ENCODE measurements at places on chromosomes 6 and 20.
A peak's percentile ranks its signal among the peaks of the same experiment; 100 is the strongest.

DNA sequence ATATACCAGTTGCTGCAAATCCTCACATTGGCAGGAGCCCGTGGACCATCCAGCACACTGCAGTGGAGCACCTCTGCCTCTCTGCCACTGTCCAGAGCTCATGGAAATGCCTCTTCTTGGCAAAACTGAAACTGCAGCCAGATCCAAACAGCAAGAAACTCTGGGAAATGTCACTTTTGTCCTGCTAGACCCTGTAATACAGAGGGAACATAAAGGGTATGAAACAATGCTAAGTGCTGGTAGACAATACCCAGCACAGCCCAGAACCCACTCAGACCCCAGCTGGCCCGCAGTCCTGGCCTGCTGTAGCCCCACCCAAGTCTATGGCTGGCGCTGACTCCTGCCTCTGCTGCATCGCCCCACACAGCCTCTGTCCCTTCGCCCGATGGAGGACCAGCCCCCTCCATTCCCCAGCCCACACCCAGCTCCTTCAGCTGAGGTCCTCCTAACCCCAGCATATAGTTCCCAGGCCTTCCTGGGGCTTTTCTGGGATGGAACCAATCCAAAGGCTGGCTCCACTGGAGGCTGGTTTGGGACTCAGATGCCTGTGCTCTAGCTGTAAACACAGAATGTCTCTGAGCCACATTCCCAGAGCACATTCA lies 242.5 kb downstream of the LRFN2 start:
- DNase-seq, result no peak

DNA sequence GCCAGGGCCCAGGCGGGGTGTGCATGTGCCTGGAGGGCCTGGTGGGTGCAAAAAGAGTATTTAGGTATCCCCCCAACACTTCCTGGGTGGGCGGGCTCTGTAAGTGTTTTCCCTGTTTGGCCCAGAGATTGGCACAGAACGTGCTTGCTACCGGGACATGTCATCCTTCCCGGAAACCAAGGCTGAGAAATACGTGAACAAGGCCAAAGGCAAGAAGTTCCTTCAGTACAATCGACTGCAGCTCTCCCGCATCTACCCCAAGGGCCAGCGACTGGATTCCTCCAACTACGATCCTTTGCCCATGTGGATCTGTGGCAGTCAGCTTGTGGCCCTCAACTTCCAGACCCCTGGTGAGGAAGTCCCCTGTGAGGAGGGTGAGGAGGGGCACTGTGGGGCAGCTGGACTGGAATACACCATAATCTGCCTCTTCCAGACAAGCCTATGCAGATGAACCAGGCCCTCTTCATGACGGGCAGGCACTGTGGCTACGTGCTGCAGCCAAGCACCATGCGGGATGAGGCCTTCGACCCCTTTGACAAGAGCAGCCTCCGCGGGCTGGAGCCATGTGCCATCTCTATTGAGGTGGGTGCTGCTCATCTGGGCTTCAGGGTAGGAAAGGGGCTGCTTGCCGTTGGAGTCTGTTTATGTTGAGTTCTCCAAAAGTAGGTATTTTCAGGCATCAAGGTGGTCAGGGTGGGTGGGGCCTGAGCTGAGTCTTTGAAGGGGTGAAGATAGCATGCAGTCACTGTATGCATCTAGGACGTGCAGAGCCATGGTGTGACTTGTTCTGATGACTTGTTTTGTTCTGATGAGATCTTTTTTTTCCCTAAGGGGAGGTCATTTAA lies 35.2 kb downstream of the PLCG1 start:
- DNase-seq, result no peak

- no peak for DNase-seq
These were observed 83.8 kb downstream of the GJA10 start for GRCh38 chr6:89977808-89978748.

- DNase-seq, result no peak
These were observed 23.8 kb upstream of the FAM50B start for GRCh38 chr6:3825331-3825831.

DNA sequence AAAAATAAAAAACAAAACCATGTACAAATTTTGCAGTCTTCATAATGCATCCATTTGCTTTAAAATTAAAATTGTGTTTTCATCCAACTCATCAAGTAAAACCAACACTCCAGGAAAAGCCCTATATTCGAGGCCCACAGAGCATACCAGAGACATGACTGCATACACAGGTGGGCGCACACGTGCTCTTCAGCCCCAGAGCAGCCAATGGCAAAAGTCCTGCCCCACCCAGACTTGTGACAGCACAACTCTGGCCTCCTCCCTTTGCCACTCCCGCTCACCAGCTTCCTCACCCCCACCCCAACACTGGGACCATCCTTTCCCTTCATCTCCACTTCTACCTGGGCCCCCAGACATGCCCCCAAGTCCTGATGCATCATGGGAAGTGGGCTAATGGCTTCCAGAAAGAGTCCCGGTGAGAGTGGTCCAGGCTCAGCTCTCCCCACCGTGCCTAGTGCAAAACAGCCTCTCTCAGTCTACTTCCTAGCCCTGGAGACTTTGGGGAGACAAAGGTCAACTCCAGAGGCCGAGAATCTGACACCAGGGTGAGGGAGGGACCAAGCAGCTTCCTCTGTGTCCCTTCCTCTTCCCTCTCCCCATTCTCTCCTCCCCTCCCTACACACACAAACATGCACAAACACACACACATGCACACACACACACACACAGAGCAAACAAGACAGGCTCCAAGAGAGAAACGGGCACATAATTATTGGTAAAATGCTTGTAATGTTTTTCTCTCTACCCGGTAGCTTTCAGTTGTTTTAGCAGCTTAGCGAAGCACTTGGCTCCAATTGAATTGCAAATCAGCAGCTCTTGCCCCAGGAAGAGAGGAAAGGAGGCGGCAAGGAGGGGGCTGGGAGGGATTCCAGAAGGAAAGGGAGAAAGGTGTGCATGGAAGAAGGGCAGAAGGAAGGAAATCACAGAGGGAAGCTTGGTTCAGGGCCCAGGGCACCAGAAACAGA lies 14.3 kb downstream of the GRM4 start:
- DNase-seq, result no peak

- DNase-seq, result no peak
These were observed 590 bp downstream of the RNF217 start for GRCh38 chr6:124962639-124963415.

DNA sequence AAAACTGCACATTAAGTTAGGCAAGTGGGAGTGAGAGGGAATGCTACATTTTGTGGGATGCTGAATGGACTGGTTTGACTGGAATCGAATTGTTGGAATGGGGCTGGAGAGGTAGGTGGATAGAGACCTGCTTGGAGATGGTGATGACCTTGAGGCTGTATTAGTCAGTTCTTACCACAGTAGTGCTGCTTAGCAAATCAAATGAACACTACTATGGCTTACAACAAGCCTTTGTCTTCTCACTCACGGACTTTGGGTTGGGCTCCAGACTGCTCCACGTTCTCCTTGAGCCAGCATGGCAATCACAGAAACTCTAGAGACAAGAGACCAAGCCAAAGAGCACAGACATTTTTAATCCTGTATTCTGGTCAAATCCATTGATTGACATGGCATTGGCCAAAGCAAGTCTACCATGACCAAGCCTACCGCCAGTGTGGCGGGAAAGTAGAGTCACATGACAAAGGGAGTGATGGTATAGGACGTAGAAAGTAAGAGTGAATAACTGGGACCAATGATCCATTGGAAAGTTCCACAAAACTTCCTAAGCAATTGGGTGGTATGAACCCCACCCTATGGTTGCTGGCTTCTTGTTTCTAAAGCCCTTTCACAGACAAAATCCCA lies 70.3 kb upstream of the FOXP4 start:
- DNase-seq, result no peak

- DNase-seq, result no peak
These were observed 69.5 kb downstream of the LYRM4 start for GRCh38 chr6:5191222-5191621.

GRCh38 chr6:45498591-45498990 lies 120.9 kb upstream of the SUPT3H start:
- no peak for DNase-seq

DNA sequence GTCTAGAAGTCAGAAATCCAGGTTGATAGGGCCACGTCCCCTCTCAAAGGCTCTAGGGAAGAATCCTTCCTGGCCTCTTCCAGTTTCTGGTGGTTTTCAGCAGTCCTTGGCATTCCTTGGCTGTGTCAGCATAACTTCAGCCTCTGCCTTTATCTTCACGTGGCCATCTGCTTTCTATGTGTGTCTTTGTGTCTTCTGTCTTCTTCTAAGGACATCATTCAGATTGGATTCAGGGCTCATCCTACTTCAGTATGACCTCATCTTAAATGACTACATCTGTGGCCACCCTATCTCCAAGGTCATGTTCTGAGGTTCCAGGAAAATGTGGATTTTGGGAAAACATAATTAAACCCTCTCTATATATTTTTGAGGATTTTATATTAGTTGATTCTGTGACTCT lies 23.0 kb downstream of the C6orf89 start:
- DNase-seq, result no peak

DNA sequence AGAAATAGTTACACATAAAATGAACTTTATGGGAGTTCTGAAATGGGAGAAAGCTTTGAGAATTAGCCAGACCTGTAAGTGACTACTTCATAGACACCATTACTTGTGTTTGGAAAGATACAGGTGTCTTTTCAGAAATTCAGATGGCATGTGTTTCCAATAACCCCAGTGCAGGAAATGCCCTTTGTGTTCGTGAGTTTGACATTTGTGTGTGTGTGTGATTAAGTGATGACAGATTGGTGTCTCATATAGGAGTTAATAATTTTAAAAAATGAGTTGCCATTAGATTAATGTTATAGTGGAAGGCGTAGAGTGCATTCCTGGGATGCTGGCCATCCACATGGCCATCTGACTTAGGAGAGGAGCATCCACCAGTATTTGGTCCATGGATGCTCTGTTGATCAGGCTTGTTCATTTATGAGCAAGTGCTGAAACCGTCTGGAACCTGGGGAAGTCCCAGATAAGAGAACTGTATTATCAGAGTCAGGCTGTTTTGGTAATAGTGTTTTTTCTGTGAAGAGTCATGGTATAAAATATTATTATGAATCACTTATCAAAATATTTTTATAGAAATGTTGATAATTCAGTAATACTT lies 3.1 kb downstream of the STK4 start:
- no peak for DNase-seq

DNA sequence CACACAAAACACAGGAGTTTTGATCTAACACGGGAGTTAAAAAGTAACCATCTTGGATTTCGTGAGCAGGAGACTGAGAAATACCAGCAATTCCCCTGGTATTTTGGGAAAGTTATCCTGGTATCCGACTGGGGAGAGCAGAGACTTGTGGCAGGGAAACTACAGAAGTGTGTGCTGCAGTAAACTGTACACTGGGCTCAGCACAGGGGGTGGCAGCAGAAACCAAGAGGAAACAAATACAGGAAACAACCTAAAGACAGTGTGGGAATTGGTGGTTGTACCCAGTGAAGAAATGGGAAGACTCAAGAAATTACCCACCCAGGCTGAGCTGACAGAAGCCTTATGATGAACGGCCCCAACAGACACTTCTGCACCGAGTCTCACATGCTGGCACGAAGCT lies 109.8 kb downstream of the CHD6 start:
- DNase-seq, result no peak

DNA sequence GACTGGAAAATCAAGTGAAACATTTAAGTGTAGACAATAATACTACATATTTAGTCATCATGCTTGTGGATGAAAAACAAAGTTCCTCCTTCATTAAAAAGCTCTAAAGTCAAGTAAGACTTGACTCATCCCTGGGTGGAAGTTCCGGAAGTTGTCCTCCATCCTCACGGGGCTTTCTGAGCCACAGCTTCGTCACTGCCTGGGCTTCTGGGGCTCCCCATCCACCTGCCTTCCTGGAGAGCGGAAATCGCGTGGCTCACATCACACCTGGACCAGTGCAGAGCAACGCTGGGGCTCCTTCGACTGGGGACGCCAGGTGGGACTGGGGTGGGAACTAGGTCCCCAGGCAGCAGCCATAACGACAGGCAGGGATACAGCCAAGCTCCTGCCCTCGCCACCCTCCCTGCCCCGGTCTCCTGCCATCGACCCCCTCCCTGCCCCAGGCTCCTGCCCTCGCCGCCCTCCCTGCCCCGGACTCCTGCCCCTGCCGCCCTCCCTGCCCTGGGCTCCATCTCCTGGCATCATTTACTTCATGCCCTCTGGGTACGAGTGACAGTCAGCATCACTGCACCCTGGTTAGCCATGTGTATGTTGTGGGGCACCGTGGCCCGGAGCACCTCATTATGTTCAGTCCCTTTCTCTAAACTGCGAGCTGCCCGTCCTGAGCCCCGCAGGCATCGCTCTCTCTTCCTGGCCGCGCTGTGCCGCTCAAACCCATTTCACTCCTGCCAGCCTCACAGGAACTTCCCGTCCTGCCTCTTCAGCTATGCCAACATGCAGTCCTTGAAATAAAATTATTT lies 12.9 kb downstream of the THBS2 start:
- peak; percentile 29 for DNase-seq

- no peak for DNase-seq
These were observed 1.7 kb upstream of the RTEL1 start for GRCh38 chr20:63656451-63656850.

GRCh38 chr6:54970337-54970736 lies 123.8 kb downstream of the FAM83B start:
- DNase-seq, result peak; percentile 50

GRCh38 chr6:30411515-30412207 lies 66.7 kb downstream of the RPP21 start:
- DNase-seq, result no peak

- no peak for DNase-seq
These were observed 49.6 kb downstream of the KIZ start for GRCh38 chr20:21175433-21175832.

DNA sequence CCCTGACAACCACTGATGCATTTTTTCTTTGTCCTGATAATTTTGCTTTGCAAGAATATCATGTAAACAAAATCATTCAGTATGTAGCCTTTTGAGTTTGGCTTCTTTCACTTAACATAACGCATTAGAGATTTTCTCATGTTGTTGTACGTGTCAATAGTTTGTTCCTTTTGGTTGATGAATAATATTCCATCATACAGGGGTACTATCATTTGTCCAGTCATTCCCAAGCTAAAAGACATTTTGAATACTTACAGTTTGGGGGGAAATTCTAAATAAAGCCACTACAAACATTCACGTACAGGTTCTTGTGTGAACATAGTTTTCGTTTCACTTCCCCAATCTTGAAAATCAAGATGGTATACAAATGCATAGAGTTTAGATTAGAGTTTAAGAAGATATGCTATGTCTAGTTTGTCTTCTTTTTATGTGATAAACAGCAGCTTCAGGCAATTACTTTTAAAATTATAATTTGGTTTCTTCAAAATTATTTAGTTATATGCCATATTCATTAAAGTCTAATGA lies 5.2 kb downstream of the HAO1 start:
- no peak for DNase-seq

Data from epithelial cell of prostate (primary cell).